ENCODE measurements at places on chromosomes 7 and 10.

DNA sequence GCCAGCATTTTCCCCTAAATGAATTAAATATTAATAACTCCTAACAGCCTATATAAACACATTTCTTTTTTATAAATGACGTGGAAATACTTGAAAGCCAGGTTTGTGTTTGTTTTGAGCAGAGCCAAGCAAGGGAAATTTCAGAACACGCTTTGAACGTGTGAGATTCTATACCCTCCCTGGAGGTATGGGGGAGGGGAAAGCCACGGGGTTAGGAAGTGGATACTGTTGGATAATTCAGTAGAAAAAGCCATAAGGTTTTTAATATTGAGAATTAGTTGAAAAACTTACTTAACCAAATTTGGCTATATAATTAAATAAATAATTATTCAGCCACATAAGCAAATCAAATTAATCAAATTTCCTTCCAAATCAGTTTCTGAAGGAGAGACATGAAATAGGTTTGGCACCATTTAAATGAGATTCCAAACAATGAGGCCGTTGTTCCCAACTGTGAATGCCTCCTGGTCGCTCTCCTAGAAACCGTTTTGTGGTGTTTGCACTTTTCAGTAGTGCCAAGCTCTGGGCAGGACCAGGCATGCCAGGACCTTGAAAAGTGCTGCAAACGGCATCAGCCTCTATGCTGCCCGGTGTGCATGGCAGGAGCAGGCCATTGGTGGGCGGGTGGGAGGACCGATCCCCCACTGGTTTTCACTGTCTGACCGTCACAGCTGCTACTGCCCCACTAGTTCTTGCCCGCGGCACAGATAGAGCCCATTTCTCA, 88.1 kb downstream of the SEPTIN14 start:
- DNase-seq: no peak

GRCh38 chr10:44824607-44825006, 86.5 kb upstream of the TMEM72 start:
- DNase-seq: no peak

- DNase-seq: no peak
Observed at GRCh38 chr7:40306025-40306424, 171.2 kb downstream of the SUGCT start.

- DNase-seq: no peak
Observed at GRCh38 chr7:148436135-148436534, 154.4 kb upstream of the C7orf33 start.

- no peak for DNase-seq
Observed at GRCh38 chr10:93160829-93161228, 87.1 kb downstream of the CYP26A1 start.

GRCh38 chr7:16034353-16034752, 347.9 kb upstream of the MEOX2 start:
- DNase-seq: no peak

GRCh38 chr7:119684763-119685162, 588.2 kb upstream of the KCND2 start:
- DNase-seq: no peak

DNA sequence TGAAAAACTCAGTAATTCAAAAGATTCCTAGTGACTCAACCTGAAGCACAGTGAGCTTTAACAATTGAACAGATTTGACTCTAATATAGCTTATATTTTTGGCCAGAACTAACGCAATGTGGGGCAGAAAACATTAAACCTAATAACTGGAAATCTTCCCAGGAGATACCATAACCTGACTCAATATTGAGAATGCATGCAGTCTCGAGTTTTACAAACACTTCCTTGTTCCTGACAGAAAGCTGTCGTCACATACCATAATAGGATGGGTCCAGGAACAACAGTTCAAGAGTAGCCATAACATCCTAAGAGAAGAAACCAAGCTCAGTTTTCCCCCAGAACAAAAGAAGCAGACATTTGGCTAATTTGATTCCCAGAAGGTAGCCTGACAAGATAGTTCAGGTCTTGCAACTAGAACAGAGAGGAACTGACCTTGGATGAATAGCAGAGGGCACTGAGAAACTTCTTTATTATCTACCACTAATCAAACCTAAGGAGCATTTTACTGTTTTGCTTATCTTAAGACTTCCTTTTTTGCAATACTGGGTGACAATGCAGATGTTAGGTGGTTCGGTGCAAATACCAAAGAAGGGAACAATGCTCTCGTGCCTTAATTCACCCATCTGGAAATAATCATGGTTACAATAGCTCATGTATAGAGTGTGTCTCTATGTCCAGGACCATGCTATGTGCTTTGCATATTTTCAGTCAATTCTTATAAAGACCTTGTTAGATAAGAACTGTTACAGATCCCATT, 38.6 kb upstream of the ACSL5 start:
- DNase-seq: no peak

DNA sequence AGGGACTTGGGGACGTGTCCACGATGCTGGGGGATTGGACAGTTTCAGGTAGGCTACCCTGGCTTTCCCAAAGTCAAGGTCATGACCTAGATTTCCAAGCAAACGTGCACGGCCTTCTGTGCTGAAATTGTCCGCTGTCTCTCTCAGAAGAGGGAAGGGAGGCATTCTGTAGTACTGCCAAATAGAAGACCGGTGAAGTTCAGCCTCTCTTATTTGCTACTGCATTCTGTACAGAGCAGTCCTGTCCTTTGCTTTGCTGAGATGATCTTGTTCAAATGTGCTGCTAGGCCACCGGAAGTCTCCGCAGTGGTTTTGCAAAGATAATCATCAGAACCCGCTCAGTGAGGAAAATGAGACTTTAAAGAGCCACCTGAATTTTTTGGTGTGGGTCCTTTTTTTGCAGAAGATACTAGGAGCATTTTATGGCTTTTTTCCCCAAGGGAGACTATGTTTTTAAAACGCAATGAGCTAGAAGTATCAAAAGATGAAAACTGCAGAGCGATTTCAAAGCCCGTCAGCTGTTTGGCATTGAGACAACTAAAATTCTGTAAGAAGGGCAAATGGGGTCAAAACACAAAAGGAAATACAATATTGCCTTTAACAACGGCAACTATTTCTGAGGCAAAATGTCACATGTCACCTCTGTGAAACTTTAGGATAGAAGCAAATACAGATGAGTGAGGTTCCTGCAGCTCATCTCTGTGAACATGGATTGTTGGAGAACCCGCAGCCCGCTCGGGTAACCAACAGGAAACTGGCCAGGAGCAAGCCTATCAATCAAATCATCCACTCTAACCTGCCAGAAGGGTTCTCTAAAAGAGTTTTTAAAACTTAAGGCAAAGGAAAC, 1.3 kb upstream of the NMT2 start:
- no peak for DNase-seq

- no peak for DNase-seq
Observed at GRCh38 chr7:4857189-4857588, 4.6 kb downstream of the PAPOLB start.

GRCh38 chr10:121426307-121426706, 171.9 kb downstream of the FGFR2 start:
- no peak for DNase-seq

GRCh38 chr7:132837529-132837928, 244.4 kb downstream of the CHCHD3 start:
- no peak for DNase-seq

DNA sequence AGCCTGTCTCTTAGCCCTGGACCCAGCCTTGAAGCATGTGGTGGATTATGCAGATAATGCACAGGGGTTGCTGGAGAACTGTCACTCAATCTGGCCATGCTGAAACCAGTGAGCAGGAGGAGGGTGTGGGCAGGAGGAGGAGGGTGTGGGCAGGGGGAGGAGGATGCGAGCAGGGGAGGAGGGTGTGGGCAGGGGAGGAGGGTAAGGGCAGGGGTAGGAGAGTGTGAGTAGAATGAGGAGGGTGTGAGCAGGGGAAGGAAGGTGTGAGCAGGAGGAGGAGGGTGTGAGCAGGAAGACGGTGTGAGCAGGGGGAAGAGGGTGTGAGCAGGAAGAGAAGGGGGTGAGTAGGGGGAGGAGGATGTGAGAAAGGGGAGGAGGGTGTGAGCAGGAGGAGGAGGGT, 18.8 kb downstream of the CAMK2B start:
- DNase-seq: no peak

DNA sequence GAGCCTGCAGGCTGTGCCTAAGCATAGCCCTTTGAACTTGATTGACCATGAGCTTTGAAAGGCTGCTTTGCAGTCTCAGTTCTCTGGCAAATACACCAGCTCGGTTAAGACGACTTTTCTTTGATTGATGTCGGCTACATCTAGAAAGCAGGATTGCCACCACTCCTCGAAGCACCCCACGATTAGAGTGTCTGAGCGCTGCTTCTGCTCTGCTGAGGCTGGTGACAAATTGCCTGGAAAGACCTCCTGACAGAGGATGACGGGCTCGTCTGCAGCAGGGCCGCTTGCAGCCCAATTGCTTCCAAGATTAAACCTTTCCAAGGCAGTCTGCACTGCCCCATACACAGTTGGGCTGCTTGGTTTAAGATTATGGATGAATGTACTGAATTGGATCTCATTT, 182.0 kb downstream of the CUX1 start:
- no peak for DNase-seq

DNA sequence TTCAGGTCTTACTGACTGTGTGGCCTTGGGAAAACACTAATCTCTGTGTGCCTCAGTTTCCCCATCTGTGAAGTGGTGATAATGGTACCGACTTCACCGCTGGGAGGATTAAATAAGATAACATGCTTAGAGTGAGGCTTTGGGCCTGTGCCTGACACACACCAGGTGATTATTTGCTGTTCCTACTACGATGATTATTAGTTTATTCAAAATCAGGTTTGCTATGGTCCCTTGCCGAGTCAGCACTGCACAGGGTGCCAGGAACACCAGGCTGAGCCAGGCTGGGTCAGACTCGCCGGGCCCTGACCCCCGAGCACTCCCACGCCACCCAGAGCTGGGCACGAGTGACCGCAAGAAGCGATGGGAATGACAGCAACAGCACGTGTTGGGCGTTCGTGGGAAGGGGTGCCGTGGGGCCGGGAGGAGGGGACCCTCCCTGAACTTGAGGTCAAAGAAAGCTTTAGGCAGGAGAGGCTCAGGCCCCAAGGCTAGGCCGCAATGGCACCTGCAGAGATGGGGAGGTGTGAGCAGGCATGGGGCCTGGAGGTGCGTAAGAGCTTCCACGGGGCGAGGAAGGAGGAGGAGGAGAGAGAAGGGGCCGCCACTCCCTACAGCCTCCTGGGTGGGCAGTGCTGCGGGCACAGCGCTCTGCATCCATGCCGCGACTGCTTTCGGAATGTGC, 325.4 kb downstream of the DNAJB6 start:
- no peak for DNase-seq

DNA sequence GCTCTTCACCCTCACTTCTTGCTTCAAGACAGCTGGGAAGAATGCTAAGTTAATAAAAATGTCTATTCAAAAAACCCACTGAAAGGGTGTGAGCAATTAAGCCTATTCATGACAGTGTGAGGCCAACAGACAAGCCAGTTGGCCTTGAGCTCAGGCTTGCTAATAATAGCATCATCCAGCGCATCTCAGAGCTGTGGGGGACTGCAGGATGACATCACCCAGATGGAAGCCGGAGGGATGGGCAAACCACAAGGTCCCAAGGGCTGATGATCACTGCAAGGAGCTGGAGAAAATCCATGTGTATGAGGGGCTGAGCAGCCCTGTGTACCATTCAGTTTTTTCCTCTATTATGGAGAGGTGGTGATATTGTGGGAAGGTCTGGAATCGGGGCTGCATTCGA, 770.4 kb downstream of the TNS3 start:
- no peak for DNase-seq

- DNase-seq: no peak
Observed at GRCh38 chr10:101974091-101974971, 81.6 kb downstream of the ARMH3 start.

DNA sequence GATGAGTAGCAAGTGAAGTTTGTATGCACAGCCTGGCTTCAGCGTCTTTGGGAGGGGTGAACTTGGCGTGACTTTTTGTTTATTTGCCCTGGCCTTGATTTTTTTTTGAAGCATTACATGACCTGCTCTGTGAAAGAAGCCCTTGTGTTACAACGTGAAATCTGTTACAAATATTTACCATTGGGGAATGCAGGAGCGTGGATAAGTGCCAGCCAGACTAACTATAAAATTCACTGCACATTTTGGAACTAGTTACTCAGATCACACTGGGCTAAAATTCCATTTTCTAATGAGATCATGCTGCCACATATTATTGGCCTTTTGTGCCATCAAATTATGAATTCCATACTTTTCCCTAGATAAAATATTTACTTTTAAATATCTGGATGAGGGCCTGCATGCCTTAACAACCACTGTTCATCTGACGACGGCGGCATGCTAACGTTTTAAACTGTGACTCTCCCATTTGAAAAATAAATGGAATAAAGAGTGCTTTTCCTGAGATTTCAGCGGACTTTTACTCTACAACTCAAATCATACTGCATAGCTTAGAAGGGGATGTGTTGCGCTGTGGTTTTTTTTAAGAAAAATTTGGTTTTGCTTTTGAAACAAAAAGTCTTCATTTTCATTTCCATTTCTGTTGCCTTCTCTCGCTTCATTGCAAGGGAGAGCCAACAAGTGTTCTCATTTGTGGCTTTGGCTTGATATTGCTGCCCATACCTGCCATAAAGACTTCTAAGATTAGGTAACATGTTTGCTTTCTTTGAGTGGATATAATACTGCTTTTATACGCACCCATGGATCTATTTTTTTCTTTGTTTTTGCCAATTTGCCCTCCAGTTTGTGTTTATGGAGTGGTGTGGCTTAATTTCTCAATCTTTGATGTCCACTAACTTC, 352.2 kb downstream of the TFEC start:
- no peak for DNase-seq

DNA sequence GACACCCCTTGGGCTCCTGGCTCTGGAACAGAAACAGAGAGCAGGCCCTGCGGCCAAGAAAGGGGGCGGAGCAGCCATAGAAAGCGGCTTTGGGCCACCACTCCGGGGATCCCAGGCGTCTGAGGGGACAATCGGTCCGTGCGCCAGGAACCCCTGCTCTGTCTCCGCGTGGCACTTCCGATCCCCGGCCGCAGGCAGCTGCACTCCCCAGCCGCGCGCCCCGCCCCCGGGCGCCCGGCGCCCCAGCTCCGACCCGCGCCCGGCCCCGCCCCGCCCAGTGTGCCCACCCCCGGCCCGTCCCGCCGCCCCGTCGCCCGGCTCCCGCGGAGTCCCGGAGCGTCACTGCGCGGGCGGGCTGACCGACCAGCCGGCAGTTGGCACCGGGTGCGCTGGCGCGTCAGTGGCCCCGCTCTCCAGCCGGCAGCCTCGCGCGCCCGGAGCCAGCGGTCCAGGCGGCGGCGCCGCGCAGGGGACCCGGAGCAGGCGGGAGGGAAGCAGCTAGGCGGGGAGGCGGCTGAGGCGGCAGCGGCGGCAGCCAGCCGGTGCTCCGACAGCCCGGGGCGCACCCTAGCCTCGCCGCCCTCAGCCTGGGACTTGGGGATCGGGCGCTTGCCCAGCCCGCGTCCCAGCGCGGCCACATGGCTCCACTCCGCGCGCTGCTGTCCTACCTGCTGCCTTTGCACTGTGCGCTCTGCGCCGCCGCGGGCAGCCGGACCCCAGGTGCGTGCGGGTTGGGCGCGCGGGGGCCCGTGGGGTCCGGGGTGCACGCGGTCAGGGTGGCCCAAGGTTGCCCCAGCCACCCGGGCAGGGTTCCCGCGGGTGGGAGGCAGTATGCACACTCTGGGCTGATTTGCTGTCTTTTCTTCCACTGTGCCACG, at the start of gene ADAMTS14:
ADAMTS14 (plus strand) TSS at position 342 of the 878 bp plus-strand sequence; CDS start at position 639, 297 bp downstream.
- no peak for DNase-seq

- no peak for DNase-seq
Observed at GRCh38 chr7:63900394-63901203, 98.0 kb upstream of the ZNF722 start.

GRCh38 chr10:133275684-133276092, 980 bp downstream of the ADAM8 start:
- DNase-seq: no peak

All from SIG-M5 (cell line).